C1 segment of cervical spinal cord (tissue), 14 donors: ENCODE measurements at places on chromosomes 4 and X.

- no peak for DNase-seq
These were observed 117.3 kb downstream of the FAM133A start for GRCh38 chrX:93791304-93791703.

DNA sequence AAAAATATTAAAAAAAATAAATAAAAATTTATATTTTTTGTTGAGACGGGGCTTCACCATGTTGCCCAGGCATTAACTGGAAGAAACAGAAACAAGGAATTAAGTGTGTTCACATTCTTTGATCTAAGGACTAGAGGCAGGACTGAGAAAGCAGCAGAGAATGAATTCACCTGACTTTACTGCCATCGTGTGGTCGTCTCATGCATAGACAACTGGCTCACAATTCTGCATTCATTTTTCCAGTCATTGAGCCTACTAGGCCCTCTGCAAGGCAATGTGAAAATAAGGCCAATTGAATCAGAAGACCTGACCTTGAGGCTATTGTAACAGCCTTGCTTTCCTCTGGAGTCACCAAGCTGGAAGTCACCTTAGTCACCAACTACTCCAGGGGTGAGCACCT, 37.4 kb downstream of the LHFPL1 start:
- no peak for DNase-seq

GRCh38 chrX:114959729-114960128, 57.7 kb downstream of the IL13RA2 start:
- DNase-seq = no peak

GRCh38 chr4:145824463-145824862, 114.2 kb downstream of the ZNF827 start:
- DNase-seq = no peak

GRCh38 chr4:6125103-6125651, 75.2 kb downstream of the JAKMIP1 start:
- DNase-seq = no peak

- DNase-seq = no peak
These were observed 66.1 kb upstream of the ZNF827 start for GRCh38 chr4:146004730-146005129.

- DNase-seq = no peak
These were observed 253.4 kb downstream of the EPHA5 start for GRCh38 chr4:65416891-65417290.

DNA sequence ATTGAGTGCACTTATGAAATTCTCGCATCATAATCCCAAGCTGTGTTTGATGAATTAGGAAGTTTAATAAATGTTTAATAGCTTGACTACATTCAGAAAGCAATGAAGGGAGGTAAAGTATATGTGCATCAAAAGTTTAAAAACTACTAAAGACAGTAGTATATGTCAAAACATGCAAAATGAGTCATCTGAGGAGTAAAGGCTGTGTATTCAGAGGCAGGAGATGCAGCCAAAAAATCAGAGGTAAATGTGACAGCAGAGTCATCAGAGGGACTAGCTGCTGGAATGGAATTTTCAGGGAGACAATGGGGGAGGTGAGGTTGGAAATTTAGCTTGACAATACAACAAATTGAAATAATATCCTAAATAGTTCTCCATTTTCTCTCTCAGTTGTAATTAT, 127.0 kb upstream of the FUNDC1 start:
- no peak for DNase-seq

DNA sequence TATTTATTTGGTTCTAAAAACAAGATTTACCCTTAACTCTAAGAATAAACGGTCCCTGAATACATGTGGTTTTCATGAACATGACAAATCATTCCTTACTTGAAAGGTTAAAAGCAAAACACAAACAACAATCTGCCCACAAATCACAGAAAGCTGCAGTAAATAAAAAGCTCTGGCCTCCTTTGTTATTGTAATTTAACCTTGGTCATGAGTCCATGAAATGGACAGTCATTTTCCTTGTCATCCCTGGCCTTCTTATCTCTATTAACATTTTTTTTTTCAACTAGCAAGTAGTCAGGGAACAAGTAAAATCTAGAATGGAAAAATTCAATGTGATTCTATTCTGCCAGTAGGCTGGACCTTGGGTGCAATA, 92.7 kb downstream of the SCD5 start:
- no peak for DNase-seq

DNA sequence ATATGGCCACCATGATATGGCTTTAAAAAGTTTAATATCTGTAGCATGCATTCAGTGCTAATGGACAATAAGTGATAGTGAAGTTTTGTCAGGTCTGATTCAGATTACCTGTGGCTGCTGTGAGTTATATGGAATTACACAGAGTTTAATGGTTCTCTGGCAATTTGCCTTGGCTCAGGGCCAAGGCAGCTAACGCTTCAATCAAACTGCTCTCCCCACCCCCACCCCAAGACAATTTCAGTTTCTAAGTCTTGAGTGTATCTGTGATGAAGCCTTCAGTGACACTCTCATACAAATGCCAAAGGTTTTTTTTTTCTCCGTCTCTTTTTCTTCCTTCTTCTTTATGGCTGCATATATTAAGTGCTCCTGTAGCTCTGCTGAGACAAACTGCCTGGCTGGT, 106.6 kb downstream of the SHROOM4 start:
- DNase-seq = no peak

DNA sequence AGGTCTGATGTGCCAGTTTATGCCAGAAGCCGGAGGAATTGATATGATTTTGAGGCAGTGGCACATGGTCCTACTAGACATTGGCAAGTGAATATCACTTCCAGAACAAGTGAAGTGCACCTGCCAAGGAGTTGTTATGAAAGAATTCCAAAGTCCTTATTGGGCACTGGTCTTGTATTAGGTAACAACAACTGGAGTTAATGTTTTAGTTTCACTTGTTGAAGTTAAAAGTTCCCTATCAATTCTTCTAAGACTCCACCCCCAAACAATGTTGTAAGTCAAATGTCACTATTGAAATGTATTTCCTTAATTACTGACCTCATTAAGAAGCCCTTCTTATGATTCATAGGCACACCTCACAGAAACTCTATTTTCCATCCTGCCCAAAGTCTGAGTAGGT, 3.1 kb downstream of the TET2 start:
- no peak for DNase-seq

DNA sequence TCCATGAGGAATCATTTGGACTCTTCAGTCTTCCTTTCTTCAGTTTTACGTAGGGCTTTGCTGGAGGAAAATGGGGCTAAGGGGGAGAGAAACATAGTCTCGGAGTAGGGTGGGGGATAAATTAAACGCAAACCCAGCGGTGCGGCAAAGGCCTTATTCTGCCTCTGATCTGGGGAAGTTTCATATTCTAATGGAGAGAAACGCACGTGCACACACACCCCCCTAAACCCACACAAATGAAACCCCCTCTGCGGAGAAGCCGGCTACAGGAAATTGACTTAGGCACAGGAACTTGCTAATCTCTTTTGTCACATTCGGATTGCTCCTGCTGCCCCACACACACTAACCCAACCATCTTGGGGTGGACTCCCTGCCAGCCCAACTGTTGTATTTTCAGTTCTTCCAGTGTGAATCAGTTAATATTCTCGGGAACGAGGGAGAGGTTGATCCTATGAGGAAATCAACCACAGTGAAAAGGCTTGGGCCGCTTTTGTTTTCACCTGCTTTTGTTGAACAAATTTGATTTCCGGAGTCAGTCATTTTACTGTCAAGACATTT, at the start of gene RHOH:
TSS of gene RHOH (plus strand) at position 308 of the 558 bp plus-strand sequence. CDS start 46,356 bp downstream, outside the sequence.
- no peak for DNase-seq

DNA sequence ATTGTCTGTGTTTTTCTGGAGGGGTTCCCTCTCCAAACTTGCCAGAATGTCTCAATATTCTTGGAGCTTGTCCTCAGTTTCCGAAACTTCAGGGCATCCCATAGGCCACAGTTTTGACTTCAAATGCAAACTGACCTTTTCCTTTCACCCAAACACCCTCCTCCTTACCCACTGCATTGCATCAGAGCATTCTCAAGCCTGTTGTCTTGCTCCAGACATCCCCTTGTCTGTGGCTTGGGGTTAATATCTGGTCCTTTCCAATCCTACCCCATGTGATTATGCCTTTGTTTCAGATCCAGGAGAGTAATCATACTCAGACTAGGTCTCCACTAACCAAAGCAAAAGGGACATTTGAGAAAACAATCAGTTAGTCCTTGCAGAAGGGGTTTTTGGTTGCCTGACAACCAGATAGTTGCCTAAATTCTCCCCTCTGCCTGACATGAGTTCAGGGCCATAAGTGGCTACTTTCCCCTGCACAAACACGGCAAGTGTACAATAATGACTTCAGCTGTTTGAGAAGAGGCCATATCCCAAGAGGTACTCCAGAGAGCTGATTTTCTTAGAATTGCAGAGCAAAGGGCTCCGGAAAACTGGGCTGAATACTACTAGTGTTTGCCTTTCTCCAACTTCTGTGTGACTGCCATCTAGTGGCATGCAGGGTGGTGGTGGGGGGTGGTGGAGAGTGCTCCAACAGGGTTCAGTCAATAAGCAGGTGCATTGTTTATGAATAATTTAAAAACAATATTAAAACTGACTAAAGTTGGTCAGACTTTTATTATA, 130.2 kb downstream of the CHRDL1 start:
- no peak for DNase-seq

GRCh38 chrX:30795981-30796958, 92.8 kb downstream of the TAB3 start:
- DNase-seq = no peak

DNA sequence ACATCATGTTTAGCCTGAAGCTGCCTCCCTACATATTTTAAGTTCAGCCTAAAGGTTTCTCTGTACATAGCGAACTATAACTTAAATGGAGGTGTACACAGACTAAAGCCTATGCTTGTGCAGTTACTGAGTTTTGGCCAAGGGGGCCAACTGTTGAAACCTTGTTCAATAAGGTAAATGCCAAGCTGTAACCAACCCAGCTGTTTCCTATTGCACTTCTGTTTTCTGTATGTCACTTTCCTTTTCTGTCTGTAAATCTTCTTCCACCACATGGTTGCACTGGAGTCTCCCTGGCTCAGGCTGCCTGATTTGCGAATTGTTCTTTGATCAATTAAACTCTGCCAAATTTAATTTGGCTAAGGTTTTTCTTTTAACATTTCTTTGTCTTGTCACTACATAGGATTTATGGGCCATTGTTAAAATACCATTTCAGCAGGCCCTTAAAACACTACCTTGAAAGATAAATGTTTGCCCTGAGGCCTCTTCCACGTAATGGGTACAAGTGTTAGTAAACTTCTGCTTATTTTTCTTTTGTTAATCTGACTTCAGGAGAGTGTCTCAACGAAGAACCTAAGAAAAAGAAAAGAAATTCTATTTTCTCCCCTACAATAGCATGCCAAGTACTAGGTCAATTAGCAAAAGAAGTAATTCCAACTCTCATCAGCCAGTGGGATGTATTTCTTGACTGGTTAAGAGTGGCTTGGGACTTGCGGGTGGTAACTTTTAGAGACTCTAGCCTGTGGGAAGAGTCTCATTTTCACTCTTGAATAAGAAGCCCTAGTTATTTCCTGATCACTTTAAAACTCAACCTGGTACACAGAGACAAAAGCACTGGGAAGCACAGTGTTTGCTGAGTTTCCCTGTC, 45.7 kb upstream of the PRSS12 start:
- no peak for DNase-seq

DNA sequence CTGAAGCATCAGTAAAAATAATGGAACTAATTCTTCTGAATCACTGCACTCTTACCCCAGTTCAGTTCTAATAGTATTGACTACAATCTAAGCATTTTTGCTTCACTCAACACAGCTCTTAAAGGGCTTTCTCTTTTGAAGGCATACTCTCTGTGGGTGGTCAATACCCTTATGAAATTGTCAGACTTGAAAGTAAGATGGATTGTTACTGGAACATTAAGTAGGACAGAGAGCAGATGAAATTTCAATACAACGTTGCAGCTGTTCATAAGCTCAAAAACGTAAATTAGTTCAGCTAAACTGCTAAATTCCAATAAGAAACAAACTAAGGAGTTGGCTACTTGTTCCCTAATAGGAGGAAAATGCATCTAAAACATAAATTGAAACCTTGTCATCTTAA, 352.3 kb upstream of the TENM3 start:
- no peak for DNase-seq

GRCh38 chr4:24793219-24794005, 2.0 kb upstream of the SOD3 start:
- no peak for DNase-seq

GRCh38 chr4:175947117-175947722, 118.4 kb upstream of the WDR17 start:
- no peak for DNase-seq

- DNase-seq = no peak
These were observed 12.5 kb downstream of the KLHL15 start for GRCh38 chrX:24014388-24015018.

DNA sequence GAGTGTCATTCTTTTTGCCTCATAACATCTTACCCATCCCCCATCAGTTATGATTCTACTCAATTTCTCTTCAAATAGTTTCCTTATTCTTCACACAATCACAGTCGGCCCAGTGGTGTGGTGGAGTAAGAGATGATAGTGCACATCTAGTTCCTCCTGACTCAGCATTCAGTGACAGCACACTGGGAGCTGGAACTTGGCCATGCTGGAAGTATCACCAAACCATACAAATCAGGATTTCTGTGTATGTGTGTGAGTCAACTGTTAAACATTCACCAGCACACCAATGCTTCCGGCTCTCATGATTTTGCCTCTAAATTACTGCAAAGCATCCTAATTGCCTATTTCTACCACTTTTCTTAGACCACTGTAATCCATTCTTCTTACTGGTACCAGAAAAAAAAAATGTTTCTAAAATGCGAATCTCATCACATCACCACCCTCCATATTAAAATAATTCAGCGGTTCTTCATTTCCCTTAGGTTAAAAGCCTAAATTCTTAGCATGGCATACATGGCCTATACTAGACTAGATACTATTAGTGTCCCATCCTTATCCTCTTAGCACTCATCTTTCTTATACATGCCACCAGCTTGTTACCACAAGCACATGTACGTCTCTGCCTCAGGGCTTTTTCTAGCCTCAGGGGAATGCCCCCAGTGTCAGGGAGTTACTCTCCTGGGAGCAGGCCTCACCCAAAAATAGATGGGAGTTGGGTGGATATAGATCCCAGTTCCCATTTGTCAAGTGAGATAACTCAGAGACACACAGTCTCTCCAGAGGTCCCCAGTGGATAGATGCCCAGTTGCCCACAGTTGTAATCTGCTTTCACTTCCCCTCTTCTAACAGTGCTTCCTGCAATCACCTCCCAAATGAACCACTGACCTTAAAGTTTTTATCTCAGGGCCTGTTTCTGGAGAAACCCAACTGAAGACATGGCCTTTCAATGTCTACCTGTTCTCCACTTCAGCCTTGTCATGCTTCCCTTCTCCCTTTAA, 49.2 kb upstream of the DDX53 start:
- DNase-seq = no peak

DNA sequence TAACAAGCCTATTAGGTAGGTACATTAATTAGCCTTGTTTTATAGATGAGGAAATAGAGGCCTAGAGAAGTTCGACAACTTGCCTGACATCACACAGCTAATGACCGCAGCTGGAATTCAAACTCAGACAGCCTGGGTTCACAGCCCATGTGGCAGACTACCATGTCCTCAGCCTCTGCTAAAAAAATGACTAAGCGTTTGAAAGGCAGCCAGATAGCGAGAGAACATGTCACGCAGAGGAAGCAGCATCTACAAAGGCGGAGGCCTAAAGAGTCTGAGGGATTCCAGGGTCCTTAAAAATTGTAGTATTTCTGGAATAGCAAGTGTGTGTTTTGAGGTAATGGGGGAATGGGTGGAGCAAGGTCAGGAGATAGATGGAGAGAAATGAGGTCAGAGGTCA, 33.2 kb upstream of the BMP15 start:
- no peak for DNase-seq
